ENCODE measurements at places on chromosomes 6 and 20. TPM values are rescaled to one million over a fixed set of nuclear protein-coding genes. Genes with fewer than 3 reads are reported as not detected.

DNA sequence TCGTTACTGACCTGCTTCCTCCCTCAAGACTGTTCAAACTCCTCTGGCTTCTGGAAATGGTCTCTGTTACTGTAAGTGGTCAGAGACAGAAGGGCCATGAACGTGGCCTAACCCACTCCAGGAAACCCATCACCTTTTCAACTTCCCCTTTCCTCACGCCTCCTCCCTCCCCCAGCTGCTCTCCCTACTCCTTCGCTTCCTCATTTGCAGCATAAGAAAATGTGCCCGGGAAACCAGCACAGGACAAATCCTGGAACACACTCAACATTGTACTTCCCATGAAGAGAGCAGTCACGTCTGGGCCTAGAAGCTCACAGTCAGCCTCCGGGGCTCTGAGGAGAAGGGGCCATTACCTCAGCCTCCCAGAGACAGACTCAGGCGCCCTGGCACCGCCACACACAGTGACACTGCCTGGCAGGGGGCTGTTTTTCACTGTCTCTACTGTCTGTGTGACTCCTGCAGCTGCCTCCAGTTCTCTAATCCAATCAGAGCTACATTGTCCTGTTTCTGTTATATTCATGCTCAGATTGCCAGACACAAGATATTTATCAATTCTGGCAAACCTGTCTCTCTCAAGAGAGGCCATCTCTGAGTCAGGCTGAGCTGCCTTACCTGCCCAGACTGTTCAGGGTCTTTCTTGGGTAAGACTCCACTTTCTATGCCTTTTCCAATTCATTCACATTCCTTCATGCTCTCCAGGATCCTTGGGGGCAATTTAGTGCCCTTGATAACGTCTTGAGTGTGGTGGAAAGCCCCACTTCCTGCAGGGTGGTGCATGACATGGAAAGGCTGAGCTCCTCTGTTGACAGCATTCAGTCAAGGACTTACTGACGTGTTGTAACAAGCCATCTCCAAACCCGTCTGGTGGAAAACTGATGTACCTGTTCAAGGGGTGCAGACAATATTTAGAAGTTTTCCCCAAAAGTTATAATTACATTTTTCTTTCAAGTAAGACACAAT is 242.2 kb downstream of the HIVEP2 start:
- DNase-seq: peak; percentile 70

- no peak for DNase-seq
Measured at GRCh38 chr6:113405326-113406047, 451.7 kb upstream of the MARCKS start.

GRCh38 chr6:105713474-105714118 is 310.7 kb upstream of the PREP start:
- DNase-seq: no peak

GRCh38 chr20:21161926-21162325 is 36.0 kb downstream of the KIZ start:
- DNase-seq: no peak

DNA sequence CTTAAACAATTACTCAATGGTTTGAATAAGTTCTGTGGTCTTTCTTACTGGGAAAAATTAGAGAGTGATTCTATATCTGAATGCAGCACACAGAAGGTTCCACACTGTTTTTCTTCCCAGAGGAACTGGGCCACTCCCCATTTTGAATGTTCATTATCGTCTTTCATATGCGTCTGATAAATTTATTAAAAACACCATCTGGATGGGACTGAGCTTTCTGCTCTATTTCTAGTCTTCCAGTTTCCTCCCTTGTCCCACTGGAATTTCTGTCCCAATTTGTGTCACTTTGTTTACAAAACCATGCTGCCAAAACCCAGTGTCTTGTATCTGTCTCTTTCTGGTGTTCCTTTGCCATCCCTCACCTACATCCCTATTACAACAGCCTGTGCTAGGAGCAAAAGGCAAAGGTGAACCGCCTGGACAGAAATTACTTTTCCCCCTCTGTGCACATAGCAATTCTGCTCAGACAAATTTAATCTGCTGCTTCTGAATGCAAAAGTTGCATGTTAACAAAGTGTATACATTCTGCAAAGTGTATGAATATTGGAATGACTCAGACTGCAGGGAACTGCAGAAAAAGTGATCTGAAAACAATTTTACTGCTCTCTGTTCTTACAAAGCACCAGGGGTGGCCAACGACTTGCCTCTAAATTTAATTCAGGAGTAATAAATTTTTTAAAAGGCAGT is 333.6 kb downstream of the BTBD9 start:
- DNase-seq: no peak

GRCh38 chr20:742156-742555 is 26.1 kb downstream of the SLC52A3 start:
- no peak for DNase-seq

DNA sequence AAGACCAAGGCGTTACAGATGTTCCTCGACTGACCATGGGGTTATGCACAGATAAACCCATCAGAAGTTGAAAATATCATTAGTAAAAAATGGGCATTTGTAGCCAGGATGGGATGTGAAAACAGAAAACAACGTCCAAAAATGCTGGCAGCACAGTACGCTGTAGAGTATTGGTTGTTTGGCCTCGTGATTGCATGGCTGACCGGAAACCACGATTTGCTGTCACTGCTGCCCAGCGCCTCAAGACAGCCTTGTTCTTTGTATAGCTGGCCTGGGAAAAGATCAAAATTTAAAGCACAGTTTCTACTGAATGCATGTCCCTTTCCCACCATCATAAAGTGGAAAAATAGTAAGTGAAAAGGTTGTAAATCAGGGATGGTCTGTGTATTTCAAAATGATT is 41.9 kb downstream of the MTHFD1L start:
- no peak for DNase-seq

DNA sequence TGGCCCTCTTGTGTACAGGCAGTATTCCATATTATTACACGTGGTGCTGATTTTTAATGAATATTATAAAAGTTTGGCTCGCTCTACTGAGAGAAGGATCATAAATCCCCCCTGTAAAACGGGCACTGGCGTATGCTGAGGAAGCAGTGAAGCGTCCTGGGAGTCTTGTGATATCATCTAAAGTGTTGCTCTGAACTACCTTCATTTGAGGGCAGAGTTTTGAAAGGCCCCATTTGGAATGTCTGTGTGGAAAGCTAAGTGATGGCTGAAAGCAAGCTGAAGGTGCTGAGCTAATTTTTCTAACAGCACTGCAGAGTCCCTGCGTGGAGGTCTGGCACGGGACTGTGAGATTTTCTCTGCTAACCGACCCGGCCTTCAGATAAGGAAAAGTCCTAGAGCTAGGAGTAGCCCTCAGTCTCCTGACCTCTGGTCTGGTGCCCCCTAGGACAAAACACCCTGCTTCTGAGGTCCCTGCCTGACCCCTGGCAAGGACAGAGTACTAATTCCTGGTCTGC is 1.3 kb upstream of the BACH2 start:
- no peak for DNase-seq

- DNase-seq: no peak
Measured at GRCh38 chr20:40196846-40197436, 492.1 kb downstream of the MAFB start.

DNA sequence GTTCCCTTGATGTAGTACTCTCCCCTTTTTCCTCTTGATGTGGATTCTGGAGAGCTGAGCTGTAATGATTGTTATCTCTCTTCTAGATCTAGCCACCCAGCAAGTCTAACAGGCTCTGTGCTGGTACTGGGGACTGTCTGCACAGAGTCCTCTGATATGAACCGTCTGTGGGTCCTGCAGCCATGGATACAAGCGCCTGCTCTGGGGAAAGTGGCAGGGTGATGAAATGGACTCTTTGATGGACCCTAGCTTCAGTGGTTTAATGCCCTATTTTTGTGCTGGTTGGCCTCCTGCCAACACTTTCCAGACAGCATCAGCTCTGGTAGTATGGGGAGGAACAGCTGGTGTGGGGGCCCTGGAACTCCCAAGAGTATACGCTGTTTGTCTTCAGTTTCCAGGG is 216.3 kb downstream of the ADGRG6 start:
- no peak for DNase-seq

GRCh38 chr6:150600010-150600300 is 270 bp downstream of the PLEKHG1 start:
- DNase-seq: no peak

- no peak for DNase-seq
Measured at GRCh38 chr20:46367967-46368901, 38.2 kb downstream of the ELMO2 start.

- DNase-seq: no peak
Measured at GRCh38 chr6:79710127-79710526, 79.0 kb downstream of the SH3BGRL2 start.

- DNase-seq: no peak
Measured at GRCh38 chr6:147941143-147941542, 401.5 kb upstream of the SASH1 start.

GRCh38 chr20:38130687-38131587 is 34.1 kb downstream of the TGM2 start:
- no peak for DNase-seq

- DNase-seq: no peak
Measured at GRCh38 chr6:137727216-137727765, 139.8 kb upstream of the TNFAIP3 start.

PRSS35 gene
- not detected for total RNA-seq

MUCL3 gene
- total RNA-seq: not detected

SMIM13 gene
- 15.2 TPM for total RNA-seq

BPI gene
- 0.92 TPM for total RNA-seq

ZSCAN16 gene
- total RNA-seq: 3.3 TPM

PKIB gene
- 1.2 TPM for total RNA-seq

LAMA5 gene
- total RNA-seq: 136 TPM

GATA5 gene
- total RNA-seq: 0.33 TPM

FBXO9 gene
- total RNA-seq: 95.5 TPM

PARD6B gene
- 0.99 TPM for total RNA-seq

ZBP1 gene
- total RNA-seq: not detected

DDO gene
- total RNA-seq: 1.5 TPM

COX4I2 gene
- 2.1 TPM for total RNA-seq

FGD2 gene
- total RNA-seq: 13.9 TPM

CGAS gene
- total RNA-seq: 6.1 TPM

IMPG1 gene
- not detected for total RNA-seq

All from esophagus muscularis mucosa (tissue), 4 donors.